ENCODE measurements at places on chromosomes 7 and 10.

DNA sequence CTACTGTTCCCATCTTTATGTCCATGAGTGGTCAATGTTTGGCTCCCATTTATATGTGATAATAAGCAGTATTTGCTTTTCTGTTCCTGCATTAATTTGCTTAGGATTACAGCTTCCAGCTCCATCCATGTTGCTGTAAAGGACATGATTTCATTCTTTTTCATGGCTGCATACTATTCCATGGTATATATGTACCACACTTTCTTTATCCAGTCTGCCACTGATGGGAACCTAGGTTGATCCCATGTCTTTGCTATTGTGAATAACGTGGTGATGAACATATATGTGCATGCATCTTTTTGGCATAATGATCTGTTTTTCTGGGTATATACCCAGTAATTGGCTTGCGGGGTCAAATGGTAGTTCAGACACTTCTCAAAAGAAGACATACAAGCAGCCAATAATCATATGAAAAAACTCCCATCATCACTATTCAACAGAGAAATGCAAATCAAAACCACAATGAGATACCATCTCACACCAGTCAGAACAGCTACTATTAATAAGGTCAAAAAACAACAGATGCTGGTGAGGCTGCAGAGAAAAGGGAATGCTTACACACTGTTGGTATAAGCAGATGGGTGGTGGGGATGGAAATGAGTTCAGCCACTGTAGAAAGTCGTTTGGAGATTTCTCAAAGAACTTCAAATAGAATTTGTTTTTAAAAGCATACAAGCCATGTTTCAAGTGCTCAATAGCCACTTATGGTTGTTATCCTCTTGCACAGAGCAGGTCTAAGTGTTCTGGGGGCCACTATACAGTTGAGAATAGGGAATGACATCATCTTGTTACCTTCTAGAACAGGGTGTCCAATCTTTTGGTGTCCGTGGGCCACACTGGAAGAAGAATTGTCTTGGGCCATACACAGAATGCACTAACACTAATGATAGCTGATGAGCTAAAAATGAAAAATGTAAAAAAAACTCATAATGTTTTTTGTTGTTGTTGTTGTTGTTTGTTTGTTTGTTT lies 23.2 kb upstream of the SDK1 start:
- no peak for DNase-seq

- no peak for DNase-seq
These were observed 1216.5 kb downstream of the SORCS3 start for GRCh38 chr10:105857268-105858264.

GRCh38 chr10:96656198-96656577 lies 64.1 kb downstream of the PIK3AP1 start:
- DNase-seq: no peak

DNA sequence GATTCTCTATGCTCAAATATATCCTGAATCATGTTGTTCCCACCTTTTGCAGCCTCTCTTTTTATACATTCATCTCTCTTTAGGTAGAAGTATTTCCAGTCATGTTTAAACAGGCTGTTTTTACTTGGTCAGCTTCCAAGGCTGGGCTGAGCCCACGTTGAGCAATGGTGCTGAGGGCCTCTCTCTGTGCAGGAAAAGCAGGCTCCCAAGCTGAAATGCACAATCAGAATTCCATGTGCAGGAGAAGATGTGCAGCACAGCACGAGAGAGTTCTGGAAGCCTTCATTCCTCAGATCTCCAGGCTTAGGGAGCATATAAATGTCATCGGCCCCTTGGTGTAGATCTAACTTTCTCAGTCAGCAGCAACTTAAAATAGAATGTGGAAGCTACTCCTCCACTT lies 588.5 kb downstream of the TNS3 start:
- peak; percentile 44 for DNase-seq
